GM13976 (cell line): ENCODE measurements at places on chromosomes 6 and 20.

- no peak for DNase-seq
Measured at GRCh38 chr6:106976270-106976669, 1.7 kb upstream of the CD24 start.

GRCh38 chr20:25336561-25337422 is 53.8 kb downstream of the ABHD12 start:
- DNase-seq, result peak; percentile 6

GRCh38 chr20:56018194-56018593 is 12.9 kb upstream of the CBLN4 start:
- no peak for DNase-seq

DNA sequence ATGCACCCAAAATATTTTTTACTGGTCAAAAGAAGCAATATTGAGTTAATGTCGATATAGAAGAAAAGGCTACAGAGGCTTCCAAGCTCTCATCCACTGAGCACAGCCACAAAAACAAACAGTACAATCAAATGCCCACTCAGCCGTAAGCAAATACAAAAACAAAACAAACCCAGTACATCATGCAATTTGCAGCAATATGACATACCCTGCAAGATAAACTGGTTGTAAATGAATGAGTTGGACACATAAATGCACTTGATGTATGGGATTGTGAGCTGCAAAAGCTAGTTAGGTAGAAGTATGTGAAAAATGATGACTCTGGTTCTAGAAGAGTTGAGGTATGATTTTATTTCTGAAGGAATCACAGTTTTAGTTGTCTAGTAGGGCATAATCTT is 83.9 kb downstream of the SESN1 start:
- DNase-seq, result no peak

DNA sequence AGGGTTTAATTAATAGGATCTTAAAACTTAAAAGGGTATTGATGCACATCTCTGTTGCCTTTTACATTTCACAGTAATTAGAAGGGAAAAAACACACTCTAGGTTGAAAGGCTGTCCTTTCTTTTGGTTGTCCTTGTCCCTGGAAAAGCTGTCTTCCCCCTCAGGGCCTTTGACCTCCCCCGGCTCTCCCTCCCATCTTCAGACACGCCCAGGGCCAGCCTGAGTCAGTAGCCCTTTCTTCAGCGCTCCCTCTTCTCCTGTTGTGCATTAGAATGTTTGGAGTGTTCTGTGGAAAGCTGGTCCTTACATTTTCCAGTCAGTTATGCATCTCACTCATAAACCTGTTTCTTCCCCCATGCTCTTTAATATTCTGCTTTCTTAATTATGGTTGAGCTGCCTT is 157.0 kb downstream of the MTHFD1L start:
- no peak for DNase-seq

DNA sequence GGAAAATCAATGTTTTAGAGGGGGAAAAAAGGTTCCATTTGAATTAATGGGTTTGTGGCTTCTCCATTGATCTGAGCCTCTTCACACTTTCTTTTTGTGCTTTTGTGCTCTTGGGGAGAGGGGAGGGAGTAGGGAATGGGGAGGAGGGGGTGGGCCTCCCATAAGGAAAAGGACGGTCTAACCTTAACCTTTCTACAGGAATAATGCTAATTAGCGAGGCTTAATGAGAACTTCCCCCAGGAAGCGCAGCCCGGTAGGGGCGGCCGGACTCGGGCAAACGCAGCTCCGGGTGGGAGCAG is 103.0 kb downstream of the NOL4L start:
- DNase-seq, result no peak

DNA sequence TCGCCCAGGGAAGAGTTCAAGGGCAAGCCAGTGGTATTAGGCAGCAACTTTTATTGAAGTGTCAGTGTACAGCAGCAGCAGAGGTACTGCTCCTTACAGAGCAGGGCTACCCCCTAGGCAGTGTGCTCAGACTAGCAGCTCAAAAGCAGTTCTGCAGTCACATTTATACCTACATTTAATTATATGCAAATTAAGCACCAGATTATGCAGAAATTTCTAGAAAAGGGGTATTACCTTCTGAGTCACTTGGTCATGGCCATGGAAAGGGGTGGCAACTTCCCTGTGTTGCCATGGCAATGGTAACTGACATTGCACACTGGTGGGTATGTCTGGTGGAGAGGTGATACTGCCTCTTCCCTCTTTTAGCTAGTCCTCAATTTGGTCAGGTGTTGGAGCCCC is 2.1 kb upstream of the ZKSCAN4 start:
- DNase-seq, result no peak

GRCh38 chr6:50277774-50278173 is 228.0 kb upstream of the DEFB112 start:
- DNase-seq, result no peak
